ENCODE measurements at places on chromosomes 11 and 22.

- DNase-seq: no peak
These were observed 8.3 kb downstream of the PLCB3 start for GRCh38 chr11:64259533-64260067.

GRCh38 chr11:84558085-84558905, 1068.8 kb downstream of the DLG2 start:
- DNase-seq: peak; percentile 8

GRCh38 chr11:69076129-69076791, 27.5 kb downstream of the TPCN2 start:
- no peak for DNase-seq

- peak; percentile 16 for DNase-seq
These were observed 141.1 kb downstream of the RCN1 start for GRCh38 chr11:32231909-32232493.

- no peak for DNase-seq
These were observed 41.0 kb upstream of the CD5 start for GRCh38 chr11:61061081-61061826.

- DNase-seq: no peak
These were observed 5.6 kb downstream of the STARD10 start for GRCh38 chr11:72788241-72788640.

- no peak for DNase-seq
These were observed 43.2 kb downstream of the MACROD1 start for GRCh38 chr11:64122411-64123410.

- DNase-seq: no peak
These were observed 66.5 kb upstream of the GRAMD1B start for GRCh38 chr11:123363556-123363955.

- DNase-seq: no peak
These were observed 1.9 kb downstream of the EPS8L2 start for GRCh38 chr11:707817-708420.

DNA sequence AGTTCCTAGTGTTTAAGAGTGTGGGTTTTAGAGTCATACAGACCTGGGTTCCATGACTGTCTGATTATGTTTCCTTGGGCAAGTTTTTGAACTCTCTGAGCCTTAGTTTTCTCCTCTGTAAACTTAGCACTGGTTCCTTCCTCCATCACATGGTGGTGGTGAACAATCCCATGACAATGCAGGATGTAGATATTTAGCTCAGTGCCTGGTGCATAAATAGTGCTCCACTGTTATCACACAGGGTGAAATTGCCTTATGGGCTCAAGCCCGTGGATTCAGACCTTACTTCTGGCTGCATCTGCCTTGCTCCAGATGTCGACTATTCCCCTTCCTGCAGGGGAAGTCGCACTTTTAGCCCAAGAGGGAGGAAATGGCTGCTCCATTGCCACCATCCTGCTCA, 62.7 kb downstream of the LDLRAD3 start:
- no peak for DNase-seq

DNA sequence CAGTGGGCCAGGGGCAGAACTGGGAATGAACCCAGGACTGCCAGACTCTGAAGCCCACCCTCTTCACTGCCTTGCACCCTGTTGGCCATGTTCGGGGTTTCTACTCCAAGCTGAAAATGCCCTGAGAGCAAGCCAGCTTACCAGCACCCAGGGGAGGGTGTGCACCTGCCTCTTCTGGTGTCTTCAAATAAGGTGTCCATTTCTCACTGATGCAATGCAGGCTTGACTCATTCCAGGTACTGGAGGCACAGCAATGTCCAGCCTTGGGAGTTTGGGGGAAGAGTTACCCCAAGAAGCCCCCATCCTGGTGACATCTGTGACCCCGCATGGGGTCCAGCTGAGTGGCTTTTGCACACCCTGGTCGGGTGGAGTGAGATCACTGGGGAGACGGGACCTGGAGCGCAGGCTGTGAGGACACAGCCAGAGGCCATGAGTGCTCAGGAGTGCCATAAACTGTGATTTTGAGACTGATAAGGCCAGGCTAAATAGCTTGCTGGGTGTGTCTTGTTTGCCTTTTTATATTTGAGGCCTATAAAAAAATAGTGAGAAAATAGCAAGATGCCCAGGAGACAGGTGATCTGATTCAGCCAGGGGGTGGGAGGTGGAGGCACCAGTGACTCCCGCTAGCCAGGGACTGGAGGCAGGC, 4.6 kb upstream of the CERK start:
- no peak for DNase-seq

- DNase-seq: peak; percentile 72
These were observed 14.6 kb upstream of the MIAT start for GRCh38 chr22:26642465-26643417.

DNA sequence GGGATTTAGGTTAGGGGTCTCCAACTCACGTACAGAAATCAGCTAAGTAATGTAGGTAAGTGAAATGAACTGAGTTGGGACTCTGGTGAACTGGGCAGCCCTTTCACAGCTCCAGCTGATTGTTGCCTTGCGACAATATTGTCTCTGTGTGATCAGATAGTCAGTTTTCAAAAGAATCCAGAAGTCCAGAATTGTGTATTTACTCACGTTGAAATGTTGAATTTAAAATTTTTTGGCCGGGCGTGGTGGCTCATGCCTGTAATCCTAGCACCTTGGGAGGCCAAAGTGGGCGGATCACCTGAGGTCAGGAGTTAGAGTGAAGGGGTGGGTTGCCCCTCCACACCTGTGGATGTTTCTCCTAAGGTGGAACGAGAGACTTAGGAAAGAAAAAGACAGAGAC, 18.8 kb upstream of the WDR74 start:
- DNase-seq: no peak

DNA sequence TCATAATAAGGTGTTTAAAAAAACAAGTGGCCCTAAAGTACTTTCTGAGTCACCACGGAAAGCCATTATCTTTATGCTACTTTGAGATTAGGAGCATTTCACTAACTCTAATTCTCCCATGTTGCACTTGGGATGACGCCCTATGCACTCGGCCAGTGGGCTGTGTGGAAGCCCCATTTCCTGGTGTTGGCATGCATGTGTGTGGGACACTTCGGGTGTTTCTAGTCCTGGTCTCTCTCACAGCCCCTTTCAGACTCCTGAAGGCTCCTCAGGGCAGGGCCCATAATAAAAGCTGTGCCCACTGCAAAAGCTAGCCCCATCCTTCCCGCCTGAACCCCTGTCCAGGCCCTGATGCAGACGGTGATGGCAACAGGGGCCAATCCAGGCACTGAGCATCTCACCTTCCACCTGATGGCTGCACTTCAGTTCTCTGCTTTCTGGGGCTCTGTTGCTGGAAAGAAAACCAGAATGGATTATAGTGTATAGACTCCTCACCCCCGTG, 14.9 kb upstream of the FXYD2 start:
- DNase-seq: no peak

DNA sequence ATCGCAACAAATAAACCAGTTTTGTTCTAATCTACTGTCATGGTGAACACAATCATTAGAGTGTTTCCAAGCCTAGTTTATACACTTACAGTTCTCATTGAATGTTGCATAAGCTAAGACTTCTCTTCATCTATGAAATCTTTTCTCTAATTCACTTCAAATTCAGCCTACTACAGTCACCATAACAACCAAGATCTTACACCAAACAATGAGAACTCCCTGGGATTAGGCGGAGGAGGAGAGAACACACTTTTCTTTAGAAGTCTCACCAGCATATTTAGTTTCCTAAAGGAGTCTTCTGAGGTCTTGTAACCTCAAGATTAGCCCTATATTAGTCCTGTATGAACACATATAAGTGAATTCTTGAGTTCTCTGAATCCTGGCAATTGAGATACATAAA, 1889.7 kb downstream of the LRRC4C start:
- DNase-seq: no peak

- DNase-seq: no peak
These were observed 38.4 kb downstream of the DRD2 start for GRCh38 chr11:113436672-113437252.

- DNase-seq: no peak
These were observed 227.1 kb upstream of the CCDC179 start for GRCh38 chr11:23087407-23087806.

DNA sequence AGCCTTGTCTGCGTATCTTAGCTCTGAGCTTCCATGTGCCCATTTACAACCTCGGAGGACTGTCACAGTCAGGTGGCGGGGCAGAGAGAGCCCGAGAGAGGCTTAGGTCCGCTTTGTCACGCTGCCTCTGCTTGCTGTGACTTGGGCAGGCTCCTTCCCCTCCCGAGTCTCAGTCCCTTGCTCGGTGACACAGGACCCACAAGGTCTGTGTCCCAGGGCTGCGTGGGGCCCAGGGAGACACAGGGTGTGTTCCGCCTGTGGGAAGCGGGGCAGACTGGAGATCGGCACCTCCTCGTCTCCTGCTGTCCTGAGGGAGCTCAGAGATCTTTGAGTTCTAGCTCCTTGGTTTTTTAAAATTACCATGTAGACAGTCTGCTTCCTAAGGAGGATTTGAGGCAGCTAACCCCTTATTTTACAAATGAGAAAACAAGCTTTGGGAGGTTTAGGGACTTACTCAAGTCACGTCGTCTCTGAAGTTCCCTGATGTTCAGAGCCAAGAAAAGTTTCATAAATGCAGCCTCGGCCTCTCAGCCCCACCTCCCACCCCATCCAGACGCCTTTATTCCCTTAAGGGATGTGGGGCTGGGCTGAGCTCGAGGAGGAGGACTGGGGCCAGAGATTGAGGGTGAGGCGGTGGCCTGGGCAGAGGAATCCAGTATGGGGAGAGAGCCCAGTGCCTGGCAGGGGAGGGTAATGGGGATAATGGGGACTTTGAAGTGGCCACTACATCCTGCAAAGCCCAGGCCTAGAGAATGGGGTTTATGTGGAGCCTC, 103.6 kb downstream of the NECTIN1 start:
- DNase-seq: no peak

DNA sequence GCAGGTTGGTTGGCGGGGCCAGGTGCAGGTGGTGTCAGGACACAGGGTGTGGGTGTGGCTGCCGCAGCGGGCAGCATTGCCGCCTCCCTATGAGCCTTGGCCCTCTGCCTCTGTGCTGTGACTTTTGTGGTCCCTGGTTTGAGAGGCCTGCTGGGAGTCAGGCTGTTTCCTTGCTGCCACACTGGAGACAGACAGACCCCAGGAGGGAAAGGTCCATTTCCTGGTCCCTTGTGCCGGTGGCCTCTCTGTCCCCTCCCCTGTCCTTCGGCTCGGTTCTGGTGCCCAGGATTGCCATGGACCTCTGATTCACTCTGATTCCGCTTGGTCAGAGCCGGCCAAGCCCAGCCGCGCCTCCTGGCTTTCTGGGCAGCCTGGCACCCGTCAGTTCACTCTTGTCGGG, 196.9 kb downstream of the TBC1D22A start:
- DNase-seq: no peak

DNA sequence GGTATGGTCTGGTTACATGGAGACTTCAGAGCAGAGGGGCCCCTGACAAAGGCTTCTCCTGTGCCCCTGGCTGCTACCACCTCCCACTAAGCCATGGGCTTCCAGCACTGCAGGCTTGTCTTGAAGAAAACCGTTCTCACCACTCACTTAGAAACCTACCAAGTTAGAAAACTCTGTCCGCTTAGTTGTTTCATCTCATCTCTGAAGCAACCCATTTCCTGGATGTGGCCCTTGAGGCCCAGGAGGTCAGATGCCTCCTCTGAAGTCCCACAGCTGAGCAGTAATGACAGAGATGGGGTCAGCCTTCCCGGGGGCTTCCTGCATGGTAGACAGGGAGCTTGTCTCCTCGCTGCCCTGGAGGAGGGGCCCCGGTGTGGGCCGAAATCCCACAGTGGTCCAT, 12.9 kb downstream of the CSF2RB start:
- DNase-seq: no peak

- no peak for DNase-seq
These were observed 2.6 kb downstream of the ESAM start for GRCh38 chr11:124759266-124760204.

- DNase-seq: no peak
These were observed 10.5 kb downstream of the CLPB start for GRCh38 chr11:72423840-72424239.

DNA sequence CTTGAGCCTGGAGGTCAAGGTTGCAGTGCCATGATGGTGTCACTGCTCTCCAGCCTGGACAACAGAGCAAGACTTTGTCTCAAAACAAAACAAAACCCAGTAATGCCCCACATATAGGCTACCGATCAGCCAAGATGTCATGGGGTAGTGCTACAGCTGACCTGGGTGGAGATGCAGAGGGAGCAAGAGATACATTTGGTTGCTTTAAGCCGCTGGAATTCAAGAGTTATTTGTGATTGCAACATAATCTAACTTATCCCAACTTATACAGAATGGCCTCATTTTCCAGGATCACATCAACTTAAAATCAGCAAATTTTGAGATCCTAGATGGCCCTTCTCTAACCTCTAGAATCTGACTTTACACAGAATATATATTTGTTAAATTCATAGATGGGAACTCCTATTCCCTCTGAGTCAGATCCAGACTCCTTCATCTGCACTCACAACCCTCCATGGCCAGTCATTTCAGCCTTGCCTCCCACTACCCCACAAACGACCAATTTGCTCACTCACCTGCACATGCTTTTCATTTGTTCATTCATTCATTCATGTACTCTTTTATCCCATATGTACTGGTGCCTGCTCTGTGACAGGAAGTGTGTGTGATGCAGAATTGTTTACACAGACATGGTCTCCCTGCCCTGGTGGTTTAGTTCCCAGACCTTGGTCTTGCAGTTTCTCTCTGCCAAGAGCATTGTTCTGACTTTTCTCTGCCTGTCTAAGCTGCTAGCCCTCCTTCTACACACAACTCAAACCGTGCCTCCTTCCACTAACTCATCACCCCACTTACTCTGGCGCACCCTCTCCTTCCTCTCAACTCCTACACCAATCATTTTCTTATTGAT, 24.1 kb upstream of the APLNR start:
- DNase-seq: no peak

GRCh38 chr11:38667359-38667758, 2069.3 kb upstream of the RAG2 start:
- no peak for DNase-seq

DNA sequence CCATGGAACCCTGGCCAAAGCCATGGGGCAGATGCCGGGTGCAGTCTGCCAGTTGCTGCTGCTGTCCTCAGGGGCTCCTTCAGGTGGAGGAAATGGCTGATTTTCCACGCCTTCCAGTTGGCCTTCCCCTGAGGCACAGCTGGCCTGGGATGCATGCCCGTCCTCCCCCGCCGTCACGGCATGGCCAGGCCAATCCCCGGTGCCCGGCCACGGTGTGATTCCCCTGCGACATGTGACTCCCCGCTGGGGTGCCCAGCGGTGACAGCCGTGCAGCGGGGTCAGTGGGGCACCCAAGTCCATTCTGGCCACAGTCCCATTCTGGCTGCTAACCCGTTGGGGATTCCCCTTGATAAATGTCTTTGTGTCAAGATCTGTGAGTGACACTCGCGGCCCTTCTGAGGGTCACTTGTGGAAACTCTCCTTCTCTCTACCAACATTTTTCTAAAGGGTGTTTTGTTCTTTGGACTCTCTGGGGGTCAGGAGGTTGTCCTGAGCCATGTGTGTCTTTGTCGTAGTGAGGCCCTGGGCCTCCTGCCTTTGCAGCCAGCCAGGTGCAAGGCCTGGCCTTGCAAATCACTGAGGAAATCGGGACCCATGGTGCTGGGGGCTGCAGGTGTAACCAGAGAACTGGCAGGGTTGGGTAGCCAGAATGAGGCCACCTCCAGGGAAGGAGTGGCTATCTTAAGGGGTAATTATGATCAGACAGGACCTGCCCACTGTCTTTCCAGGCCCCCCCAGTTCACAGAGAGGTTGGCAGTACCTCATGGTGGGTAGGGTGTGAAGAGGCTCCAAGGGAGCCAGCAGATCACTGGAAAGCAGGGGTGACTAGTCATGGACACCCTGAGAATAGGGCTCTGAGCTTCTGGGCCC, 37.1 kb downstream of the KCNQ1OT1 start:
- DNase-seq: no peak
